ENCODE measurements at places on chromosomes 2 and 18.

DNA sequence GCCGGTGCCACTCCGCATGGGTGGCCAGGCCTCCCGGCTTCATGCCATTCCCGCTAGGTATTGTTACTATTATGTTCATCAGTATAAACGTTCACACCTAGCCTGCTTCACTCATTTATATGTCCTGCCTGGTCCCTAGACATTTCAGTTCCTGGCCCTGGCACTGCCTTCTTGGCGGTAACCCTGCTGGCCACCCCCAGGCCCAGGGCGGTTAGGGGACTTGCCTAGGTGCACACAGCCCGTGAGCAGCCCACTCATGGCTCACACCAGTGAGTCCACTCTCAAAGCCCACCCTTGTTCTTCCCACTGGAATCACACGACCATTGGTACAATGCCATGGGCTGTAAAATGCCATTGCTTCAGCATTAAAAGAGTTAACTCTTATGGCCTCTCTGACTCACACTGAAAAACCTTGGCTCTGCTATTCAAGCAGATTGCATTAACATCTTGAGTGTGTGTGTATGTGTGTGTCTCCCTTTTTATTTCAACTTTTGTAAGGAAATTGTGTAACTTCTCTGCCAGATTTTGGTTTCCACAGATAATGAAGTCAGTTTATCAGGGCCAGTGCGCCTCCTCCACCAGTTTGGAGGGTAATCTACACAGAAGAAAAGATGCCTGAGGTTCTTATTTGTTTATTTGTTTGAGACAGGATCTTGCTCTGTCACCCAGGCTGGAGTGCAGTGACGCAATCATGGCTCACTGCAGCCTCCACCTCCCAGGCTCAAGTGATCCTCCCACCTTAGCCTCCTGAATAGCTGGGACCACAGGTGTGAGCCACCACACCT, 74.2 kb downstream of the RAB31 start:
- no peak for DNase-seq

DNA sequence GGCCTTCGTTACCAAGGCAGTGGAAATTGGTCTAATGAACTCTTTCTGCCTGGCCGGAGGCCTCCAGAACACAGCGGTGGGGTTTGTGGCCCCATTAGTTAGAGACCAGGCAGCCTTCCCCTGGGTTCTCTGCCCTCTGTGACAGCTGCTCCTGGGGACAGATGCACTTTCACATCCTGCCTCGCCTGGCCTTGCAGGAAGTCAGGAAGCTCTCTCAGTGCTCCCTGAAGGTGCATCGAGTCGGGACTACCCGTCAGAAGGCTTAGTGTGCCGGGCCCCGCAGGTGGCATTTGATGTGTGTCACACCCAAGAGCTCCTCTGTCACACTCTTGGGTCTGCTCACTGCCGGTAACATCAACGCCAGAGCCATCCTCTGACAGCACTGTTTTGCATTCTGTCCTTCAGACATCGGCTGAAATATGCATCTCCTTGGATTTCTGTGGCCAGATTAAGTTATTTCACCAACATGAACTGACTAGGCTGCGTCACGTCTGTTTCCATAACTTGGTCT, 158.3 kb downstream of the LDLRAD4 start:
- no peak for DNase-seq

DNA sequence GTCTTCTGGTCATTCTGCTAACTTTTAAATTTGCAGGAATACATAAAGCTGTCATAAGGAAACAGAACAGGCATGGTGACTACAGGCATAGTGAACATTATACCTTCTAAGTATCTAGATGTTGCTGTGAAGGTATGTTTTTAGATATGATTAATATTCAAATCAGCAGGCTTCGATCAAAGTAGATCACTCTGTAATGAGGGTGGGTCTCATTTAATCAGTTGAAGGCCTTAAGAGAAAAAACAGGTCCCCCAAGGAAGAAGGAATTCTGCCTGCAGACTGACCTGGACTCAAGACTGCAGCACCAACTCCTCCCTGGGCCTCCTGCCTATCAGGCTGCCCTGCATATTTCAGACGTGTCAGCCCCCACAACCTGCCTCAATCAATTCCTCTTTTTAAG, 104.0 kb downstream of the L3MBTL4 start:
- DNase-seq: no peak

- no peak for DNase-seq
Measured at GRCh38 chr18:64244571-64244970, 95.7 kb upstream of the LINC00305 start.

DNA sequence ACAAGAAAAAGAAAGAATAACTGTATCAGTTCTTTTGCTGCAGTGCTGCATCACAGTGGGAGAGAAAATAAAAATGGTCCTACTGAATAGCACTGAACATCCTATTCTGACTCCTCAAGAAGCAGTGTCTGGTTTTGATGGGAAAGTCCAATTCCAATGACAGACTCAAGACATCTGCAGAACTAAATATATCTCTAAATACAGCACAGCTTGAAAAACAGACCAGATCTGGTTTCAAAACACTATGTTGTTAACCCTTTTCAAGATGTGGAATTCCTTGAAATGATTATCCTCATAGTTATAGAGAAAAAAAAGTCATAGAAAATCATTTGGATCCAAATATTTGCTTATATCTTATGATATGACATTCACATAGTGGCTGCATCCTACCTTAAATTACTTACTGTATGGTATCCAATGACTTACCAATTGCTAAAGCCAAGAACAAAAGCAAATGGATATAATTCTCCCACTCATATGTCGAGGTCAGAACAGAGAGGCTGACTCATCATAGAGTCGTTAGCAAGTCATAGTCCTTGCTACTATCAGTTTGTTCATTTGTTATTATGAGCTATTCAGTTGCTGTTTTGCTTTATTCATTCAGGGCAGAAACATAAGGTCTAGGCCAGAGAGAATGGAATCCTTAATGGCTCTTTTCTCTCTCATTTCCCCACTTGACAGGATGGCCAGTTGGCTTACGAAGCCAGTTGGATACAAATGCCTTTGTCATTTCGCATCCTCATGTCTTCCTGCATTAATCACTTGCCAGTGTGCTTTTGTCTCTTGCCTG, 62.5 kb upstream of the ACVR2A start:
- DNase-seq: no peak

DNA sequence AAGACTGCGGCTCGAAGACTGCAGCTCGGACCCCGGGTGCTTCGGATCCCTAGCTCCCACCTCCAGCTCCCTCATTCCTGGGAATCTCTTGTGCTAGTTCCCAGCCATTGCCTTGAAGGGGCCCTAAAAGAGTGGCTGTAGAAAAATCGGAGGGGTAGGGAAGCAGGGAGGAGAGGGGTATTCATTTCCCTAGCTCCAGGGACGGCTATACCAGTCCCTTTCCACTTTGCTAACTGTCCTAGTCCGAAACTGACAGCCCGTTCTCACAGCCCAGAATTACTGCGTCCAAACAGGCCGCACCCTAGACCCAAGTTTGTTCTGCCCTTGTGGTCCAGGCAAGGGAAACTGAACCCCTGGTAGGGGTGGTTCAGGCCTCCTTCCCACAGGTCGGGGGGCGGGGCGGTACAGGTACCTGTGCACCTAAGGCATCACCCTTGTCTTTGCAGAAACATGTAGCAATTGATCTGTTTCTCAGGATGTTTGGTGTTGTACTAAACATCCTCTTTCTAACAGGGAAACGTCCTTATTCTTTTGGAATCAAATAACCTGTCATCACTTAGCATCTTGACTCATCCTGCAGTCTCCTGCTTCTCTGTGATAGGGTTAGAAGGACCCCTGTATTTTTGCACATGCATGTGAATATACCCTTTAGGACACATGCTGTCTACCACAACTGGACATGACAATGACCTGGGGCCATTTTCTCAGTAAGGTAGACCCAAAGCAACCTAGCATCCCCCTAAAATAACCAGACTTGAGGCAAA, 4.0 kb downstream of the EMX1 start:
- DNase-seq: no peak

DNA sequence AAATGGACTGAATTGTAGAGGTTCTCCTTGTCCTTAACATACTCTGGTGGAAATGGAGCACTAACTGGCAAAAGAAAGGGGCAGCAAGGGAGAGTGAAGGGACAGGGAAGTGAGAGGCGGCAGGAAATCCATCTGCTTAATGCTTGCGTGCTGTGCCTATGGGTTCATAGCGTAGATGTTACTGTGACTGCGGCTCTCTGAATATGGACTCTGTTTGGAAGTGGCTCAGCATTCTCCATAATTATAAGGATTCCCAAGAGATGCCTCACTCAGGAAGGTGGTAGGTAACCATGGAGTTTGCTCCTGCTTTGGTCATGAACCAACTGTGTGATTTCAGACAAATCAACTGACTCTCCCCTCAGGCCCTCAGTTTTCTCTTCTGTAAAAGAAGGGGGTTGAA, 50.0 kb downstream of the MYO3B start:
- no peak for DNase-seq

DNA sequence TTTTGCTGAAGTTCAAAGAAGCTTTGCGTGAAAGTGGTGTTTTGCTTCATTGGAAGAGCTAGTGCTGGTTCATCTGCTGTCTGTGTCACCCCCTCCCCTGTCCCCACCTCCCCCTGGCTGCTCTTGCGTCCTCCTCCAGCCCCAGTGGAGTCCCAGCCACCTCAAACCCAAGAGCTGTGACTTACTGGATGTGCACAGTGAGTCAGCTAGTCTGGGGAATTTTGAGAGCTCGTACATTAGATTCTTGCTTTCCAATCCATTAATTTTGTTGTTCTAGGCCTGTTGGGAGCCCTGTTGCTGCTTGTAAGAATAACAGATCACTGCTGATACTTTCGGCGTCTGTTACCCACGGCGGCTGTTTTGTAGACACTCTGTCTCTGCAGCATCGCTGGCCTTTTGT, 412.1 kb downstream of the TSN start:
- peak; percentile 83 for DNase-seq

- no peak for DNase-seq
Measured at GRCh38 chr18:77895250-77895649, 645.6 kb downstream of the GALR1 start.

GRCh38 chr2:12009323-12009905, 263.0 kb downstream of the LPIN1 start:
- no peak for DNase-seq

DNA sequence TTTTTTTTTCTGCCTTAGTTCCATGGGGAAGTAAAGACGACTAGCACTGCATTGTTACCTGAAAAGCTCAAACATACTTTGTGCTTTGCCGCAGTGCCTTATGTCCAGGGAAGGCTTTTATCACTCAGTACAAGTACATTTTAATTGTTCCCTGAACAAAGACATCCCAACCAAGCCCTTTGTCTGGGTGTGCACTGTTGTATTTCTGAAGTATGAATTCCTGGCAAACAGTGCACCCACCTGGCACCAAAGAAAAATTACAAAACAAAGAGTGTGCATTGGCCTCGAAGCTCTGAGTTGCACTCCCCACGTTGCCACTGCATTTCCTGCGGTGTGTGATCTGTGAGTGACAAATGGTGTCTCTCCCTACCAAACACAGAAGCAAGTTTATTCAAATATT, 858.5 kb upstream of the PIK3C3 start:
- no peak for DNase-seq

DNA sequence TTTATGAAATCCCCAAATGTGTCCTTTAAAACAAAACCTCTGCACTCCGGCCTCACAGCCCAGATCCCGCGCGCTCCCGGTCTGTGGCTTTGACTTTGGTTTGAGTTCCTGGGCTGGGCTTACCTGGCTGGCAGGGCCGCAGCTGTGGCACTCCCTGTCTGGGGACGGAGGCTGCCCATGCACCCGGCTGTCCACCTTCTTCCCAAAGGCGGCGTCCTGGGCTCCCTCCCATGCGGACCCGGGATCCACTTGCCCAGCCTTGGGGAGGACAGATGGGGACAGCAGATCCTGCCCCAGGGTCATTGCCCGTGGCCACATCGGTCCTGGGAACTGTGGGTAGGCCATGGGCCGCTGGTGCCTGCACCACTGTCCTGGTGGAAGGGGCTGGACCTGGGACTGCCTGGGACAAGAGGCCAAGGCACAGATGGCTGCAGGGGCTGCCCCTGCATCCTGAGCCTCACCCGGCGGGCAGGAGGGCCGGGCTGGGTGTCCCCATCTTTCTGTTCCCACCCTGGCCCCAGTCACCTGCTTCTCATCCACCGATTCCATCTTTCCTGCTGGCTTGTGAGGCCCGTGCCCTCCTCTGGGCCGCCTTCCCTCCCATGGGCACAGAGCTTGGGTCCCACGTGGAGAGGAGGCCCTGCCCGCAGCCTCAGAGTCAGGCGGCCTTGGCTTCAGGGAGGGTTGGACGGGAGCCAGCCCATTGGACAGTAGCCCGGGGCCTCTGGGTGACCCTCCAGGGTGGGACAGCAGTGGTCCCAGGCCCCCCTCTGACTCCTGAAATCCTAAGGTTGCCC, 27.7 kb downstream of the NFATC1 start:
- no peak for DNase-seq

DNA sequence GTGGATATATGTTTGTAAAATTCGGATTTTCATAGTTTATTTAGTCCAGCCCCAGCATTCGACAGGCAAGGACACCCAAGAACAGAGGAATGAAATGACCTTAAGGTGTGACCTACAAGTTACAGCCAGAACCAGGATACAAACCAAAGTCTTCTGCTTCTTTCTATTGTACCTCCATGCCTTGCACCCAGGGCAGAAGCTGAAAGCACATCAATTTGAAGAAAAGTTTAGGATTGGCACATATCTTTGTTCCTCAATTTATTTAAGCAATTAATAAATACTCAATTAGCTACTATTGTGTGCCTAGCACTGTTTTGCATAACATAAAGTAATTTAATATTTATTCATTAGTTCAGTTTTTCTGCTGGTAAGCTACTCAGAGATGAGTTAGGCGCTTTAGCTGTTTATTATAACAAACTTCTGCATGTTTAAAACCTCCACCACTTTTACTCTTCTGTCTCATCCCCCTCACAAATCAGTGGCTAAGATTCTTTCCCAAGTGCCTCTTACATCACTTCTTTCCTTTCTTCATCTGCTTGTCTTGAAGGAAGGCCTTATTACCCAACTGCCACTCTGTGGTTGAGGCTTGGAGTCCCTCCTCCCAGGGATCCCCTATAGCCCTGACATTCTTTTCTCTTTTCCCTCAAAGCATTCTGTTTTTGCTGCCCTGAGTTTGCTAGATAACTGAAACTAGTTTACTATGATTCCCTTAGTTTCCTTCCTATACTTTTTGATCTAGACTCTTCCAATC, 37.1 kb upstream of the DARS1 start:
- no peak for DNase-seq

DNA sequence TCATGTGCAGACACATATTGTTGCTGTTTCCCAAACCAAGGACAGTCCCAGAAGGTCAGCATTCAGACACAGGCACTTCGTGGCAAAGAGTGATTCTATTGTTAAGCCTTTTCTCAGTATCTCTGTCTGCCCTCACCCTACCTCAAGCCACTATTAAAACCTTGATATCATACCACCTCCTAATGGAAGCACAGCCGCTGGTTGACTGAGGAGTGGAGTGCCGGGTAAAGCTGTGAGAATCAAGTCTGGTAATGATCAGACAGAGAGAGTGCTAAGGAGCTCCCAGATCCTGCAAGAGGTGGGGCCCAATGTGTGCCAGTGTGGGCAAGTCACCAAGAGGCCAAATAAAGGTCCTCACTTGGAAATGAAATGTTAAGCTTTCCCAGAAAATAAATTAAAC, 819.5 kb downstream of the BCL11A start:
- no peak for DNase-seq

DNA sequence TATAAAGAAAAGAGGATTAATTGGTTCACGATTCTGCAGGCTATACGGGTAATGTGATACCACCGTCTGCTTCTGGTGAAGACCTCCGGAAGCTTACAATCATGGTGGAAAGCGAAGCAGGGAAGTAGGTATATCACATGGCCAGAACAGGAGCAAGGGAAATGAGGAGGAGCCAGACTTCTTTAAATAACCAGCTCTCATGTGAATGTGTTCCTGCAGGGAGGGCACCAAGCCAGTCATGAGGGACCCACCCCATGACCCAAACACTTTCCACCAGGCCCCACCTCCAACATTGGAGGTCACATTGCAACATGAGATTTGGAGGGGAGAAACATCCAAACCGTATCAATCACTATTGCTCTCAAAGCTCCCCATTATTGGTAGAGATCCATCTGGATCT, 61.8 kb downstream of the EFEMP1 start:
- no peak for DNase-seq

All from epithelial cell of proximal tubule (primary cell).